ENCODE measurements at places on chromosomes 7 and 10.

DNA sequence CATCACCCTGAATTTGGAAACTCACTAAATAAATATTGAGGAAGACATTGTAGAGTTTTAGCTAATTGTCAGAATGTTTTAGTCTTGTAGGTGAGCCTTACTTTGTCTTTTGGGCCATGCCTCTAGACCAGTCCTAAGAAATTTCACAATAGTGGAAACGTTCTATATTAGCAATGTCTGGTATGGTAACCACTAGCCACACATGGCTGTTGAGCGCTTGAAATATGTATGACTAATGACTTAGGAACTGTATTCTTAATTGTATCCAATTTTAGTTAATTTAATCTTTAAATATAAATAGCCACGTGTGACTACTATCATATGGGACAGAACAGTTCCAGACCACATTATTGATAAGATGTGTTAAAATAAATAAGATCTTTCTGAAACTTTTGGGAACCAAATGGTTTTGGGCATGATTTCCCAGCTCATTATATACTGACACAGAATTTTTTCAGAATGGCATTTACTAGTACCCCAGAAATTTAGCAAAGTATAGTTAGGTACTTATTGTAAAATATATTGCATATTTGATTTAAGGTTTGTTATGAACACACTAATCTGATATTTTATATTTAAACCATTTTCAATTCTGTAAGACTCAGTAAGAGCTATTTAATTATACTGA lies 95.0 kb downstream of the VPS50 start:
- DNase-seq: no peak

- no peak for DNase-seq
Observed at GRCh38 chr7:70132852-70133690, 534.8 kb downstream of the AUTS2 start.

- DNase-seq: no peak
Observed at GRCh38 chr10:63595072-63595471, 73.9 kb downstream of the REEP3 start.

DNA sequence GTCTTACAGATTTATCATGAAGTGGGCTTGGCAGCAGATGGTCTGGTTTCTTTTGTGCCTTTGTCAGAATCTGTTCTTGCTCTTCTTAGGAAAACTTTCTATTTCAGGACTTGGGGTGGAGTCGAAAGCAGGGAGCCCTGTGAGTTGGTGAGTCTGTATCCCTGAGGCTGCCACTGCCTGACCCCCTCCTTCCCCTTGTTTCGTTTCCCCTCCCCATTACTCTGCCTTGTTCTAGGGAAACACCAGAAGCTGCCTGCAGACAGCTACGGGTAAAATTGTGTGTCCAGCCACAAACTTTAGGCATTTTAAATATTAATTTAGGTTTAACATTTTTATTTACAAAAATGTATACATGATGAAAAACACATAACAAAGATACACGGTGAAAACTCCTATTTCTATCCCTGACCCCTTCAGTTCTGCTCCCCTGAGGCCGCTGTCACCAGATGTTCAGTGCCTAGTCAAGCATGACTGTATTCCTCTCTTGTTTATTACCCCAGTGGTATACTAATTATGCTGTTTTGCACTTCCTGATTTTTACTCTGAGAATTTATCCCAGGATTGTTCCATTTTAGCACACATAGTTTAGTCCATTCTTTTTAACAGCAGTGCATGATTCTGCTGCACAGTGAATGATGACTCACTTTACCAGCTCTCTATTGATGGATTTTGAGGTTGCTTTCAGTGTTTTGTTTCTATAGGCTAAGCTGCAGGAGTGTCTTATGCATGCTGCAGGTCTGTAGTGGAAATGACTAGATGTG lies 9.1 kb downstream of the TSPAN14 start:
- DNase-seq: no peak

- peak; percentile 90 for DNase-seq
Observed at GRCh38 chr10:7561216-7561893, 105.4 kb downstream of the ITIH5 start.

DNA sequence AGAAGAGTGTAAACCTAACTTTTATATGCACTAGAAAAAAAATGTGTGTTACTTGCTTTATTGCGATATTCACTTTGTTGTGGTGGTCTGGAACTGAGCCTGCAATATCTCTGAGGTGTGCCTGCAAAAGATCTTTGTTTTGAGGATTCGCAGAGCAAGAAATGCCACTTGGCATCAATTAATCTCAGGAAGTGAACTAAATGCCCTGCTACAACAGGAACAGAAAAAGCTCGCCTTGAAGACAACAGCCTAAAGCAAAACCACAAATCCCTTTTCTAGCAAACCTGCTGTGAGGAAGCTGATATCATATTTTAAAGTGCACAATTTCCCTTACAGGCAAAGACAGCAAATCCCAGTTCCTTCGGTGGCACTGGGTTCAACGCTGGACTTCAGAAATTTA lies 675.8 kb downstream of the KCNMA1 start:
- no peak for DNase-seq

DNA sequence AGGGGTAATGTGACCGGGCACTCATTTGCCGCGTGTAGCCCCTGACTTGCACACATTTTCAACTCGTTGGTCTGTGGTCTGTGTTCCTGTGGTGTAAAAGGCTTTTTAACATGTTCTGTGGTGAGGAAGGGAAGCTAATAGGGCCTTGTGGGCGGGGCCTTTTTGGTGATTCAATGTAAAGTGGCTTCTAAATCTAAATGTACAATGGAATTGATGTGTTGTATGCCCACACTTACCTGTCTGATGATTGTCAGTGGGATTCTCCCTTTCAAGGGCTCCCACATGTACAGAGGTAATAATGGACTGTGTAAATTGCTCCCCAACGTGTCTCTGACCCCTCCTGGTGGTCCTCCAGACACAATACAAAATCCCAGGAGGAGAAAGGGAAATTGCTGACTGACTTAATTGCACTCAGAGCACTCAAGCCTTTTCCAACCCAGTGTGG lies 43.1 kb upstream of the GATAD1 start:
- DNase-seq: no peak

GRCh38 chr10:77844713-77845445 lies 81.7 kb downstream of the DLG5 start:
- no peak for DNase-seq

DNA sequence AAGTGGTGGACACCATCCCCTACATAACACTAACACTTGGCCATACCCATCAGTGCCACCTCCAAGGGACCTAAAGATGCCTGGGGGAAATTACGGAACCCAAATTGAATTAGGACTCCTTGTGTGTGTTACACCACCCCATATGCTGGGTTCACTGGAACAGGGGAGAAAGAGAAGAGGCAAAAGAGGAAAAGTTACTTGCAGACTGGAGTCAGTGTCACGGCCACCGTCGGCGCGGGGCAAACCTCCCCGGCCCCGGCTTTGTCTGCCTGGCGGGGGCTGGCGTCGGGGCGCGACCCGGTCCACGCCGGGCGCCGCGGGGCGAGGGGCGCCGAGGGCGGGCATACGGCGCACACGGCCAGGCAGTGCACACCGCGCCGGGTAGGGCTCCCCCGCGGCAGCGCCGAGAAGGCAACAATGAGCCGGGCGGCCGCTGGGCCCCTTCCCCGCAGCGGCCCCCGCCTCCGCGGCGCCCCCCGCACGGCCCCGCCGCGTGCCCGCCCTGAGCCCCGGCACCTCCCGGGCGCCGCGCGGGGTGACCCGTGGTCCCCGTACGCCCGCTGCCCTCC lies 171.1 kb downstream of the FAM107B start:
- no peak for DNase-seq

GRCh38 chr7:19670806-19671205 lies 38.0 kb downstream of the POLR1F start:
- no peak for DNase-seq

DNA sequence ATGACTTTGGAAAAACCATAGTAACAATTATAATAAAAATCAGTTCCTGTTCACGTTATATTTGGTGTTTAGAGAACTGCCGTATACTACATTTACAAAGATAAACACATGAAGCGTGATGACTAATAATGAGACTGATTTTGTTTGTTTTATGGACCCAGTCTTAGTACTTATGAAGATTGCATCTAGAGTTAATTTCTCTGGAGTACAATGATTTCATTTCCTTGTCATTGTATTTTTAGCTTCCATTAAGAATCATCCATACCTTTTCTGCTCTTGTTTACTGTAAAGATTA lies 2.9 kb downstream of the RBM20 start:
- DNase-seq: no peak

- peak; percentile 75 for DNase-seq
Observed at GRCh38 chr10:24901686-24902399, 50.6 kb downstream of the PRTFDC1 start.

DNA sequence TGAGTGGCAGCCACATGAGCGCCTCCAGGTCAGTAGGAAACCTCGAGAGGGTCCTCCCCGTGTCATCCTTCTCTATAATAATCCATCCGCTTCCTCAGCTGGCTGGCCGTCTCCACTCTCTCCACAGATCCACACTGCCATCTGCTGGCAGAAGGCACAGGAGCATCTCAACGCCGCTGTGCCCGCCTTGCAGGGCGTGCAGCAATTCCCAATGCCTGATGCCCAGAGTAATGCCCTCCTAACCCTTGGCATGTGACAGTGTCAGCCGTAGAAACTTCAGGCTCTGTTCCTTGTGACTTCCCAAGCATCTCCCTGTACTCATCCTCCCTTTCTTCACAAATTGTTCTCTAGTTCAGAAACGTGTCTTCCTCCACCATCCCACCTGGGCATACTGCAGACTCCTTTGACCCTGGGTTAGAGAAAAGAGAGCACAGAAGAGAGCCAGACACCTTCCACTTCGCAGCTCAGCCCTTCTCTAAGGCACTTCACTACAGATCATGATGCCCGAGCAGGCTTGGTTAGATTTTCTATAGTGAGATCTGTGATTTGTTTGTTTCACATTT lies 70.8 kb downstream of the XPNPEP1 start:
- DNase-seq: peak; percentile 82

- no peak for DNase-seq
Observed at GRCh38 chr7:142997456-142997989, 29.4 kb downstream of the OR9A2 start.

DNA sequence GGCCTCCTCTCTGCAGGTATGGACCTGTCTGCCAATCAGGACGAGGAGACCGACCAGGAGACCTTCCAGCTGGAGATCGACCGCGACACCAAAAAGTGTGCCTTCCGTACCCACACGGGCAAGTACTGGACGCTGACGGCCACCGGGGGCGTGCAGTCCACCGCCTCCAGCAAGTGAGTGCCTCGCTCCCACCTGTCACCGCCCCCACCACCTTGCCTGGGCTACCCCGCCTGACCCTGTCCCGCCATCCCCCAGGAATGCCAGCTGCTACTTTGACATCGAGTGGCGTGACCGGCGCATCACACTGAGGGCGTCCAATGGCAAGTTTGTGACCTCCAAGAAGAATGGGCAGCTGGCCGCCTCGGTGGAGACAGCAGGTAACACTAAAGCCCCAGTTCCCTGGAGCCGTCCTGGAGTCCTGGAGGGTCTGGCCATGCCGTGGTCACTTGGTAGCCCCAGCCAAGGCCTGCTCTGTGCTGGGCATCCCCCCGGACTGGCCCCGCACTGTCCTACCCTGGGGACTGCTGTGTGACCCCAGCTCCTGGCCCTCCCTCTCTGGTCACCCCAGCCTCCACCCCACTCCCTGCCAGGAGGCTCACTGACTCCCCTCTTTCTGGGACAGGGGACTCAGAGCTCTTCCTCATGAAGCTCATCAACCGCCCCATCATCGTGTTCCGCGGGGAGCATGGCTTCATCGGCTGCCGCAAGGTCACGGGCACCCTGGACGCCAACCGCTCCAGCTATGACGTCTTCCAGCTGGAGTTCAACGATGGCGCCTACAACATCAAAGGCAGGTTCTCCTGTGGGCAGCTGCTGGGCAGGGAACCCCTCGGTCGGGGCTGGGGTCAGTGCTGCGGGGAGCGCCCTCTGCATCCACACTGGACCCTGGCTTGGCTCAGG lies 178.0 kb downstream of the RNF216 start:
- DNase-seq: no peak

GRCh38 chr10:121514141-121514865 lies 83.9 kb downstream of the FGFR2 start:
- DNase-seq: no peak

DNA sequence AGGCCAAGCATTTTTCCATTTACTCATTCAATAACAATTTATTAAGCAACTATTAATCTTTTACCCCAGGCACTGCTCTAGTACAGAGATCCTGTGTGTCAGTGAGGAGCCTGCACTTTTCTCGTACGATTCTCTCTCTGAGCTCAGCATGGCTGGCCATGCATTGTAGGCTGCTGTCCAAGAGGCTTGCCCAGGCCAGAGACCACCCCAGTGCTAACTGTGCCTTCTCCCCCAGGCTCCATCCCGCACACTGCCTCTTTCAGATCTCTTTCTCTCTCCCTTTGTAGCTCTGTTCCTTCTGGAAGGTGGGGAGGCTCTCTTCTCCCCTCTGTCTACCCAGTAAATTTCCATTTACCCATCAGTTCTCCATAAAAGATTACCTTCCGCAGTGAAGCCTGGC lies 101.0 kb upstream of the IKZF1 start:
- no peak for DNase-seq

DNA sequence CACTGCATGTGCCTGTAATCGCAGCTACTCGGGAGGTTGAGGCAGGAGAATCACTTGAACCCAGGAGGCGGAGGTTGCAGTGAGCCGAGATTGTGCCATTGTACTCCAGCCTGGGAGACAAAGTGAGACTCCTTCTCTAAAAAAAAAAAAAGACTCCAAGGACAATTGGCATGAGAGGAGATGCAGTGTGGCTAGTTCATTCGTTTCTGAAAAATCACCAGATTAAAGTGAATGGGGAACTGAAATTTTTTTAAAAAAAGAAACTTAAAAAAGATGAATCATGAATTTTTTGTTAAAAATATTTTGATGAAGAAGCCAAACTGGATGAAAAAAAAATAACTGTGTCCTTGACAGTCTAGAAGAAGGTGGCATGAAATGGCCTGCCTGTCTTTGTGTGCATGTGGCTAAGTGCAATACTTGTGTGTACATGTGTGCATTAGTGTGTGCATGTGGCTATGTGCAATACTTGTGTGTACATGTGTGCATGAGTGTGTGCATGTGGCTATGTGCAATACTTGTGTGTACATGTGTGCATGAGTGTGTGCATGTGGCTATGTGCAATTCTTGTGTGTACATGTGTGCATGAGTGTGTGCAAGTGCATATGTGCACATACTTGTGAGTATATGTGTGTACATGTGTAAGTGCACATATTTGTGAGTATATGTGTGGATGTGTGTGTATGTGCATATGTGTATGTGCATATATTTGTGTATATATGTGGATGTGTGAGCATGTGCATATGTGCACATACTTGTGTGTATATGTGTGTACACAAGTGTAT lies 391.7 kb upstream of the KLF6 start:
- DNase-seq: no peak

DNA sequence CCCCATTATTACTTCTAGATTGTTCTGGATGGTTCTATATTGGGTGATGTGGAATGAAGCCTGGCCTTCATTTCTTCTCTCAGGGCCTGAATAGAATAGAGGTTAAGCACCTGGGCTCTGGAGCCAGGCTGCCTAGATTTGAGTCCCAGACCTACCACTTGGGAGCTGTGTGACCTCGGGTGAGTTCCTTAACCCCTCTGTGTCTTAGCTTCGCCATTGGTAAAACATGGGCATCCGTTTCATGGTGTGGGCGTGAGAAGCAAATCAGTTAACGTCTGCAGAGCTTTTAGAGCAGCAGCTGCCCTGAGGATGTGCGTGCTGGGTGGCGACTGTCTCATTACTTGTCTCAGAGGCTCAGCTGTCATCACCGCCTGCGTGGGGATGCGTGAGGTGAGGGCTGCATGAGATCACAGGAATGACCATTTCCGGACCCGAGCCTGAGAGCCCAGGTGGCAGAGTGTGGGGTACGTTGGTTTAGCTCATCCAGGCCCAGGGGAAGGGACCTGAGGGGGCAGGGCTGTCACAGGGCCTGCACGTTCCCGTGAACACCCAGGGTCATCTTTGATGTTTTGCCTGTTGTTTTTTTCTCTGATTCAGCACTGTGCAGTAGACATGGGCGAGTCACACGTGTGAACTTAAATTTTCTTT lies 9.7 kb downstream of the AGAP3 start:
- DNase-seq: no peak
